ENCODE measurements at places on chromosomes 4 and X.

GRCh38 chr4:18022572-18023050 is 1.1 kb upstream of the LCORL start:
- no peak for DNase-seq

DNA sequence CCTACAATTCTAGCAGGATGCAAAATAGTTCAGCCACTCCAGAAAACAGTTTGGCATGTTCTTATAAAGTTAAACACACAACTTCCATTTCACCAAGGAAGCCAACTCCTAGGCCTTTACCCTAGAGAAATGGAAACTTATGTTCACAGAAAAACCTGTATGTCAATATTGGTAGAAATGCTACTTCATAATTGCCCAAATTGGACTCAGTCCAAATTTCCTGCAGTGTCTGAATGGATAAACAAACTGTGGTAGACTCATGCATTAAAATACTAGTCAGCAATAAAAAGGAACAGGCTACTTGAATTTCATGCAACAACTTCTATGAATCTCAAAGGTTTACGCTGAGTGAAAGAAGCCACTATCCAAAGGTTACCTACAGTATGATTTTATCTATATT is 1738.8 kb upstream of the IGFBP7 start:
- no peak for DNase-seq

GRCh38 chr4:159248384-159249178 is 145.7 kb downstream of the RAPGEF2 start:
- DNase-seq = no peak

GRCh38 chrX:119971184-119971583 is 27.6 kb upstream of the NKAP start:
- no peak for DNase-seq

- no peak for DNase-seq
These were observed 100.6 kb downstream of the ABLIM2 start for GRCh38 chr4:8058031-8058479.

DNA sequence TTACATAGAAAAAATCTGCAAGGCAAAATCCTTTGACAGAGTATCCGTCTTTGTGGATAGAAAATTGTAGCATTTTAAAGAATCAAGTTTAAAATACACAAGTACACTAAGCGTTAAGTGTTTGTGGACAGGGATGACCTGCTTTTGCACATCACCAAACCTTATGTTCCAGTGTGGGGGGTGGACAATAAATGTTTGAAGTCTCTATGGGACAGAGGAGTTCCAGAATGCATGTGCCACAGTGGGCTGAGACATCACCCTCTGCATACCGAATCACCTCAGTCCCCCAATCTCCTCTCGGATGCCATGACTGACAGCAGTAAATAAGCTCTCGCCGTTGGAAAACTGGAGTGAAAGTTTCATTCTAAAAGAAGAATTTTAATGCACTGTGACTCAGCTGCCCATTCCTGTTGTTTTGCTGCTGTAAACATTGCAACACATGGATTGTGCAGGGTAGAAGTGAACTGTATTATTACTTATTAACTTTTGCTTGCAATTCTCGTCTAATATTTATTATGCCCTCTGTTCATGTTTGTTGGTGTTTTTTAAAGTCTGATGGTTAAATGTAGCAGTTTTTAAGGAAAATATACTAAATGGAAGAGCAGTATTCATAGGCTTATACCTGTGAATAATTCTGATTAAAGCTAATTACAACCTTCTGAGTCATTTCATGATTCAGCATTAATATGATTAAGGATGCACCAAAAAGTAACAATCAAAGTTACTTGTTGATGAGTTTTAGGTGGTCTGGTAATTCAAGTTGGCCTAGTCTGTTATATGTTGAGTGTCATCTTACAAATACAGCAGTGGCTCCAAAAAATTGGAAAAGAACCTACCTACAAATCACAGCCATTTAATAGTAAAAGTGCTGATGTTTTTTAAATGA is 24.0 kb downstream of the CDKN2AIP start:
- DNase-seq = no peak

- no peak for DNase-seq
These were observed 43.1 kb downstream of the CXXC4 start for GRCh38 chr4:104451573-104451972.

- no peak for DNase-seq
These were observed 6.3 kb upstream of the YIPF6 start for GRCh38 chrX:68492583-68492982.

GRCh38 chrX:14095702-14096101 is 66.0 kb upstream of the GEMIN8 start:
- DNase-seq = no peak

DNA sequence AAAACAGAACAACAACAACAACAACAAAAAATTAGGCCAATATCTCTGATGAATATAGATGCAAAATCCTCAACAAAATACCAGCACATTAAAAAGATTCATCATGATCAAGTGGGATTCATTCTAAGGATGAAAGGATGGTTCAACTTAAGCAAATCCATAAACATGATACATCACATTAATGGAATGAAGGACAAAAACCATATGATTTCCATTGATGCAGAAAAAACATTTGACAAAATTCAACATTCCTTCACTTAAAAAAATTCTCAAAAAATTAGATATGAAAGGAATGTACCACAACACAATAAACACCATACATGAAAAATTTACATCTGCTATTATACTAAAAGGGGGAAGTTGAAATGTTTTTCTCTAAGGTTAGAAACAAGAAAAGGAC is 103.3 kb downstream of the IL15 start:
- no peak for DNase-seq

- DNase-seq = no peak
These were observed 27.7 kb upstream of the HS3ST1 start for GRCh38 chr4:11456401-11456800.

DNA sequence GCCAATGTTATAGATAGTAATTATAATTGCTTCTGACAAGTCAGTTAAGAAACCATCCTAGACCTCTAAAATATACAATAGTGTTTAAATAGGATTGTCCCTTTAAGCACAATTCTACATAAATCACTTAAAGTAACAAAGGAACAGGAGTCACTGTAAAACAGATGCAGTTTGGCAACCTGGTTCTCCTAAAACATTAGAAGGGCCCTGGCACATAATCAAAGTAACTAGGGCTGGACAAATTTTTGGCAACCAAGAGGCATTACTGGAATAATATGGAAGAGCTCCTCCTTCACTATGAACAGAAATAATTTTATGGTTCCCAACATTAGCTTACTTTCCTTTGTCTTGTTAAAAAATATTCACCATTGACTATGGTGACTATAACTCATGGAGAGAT is 75.0 kb upstream of the CCDC160 start:
- DNase-seq = no peak

DNA sequence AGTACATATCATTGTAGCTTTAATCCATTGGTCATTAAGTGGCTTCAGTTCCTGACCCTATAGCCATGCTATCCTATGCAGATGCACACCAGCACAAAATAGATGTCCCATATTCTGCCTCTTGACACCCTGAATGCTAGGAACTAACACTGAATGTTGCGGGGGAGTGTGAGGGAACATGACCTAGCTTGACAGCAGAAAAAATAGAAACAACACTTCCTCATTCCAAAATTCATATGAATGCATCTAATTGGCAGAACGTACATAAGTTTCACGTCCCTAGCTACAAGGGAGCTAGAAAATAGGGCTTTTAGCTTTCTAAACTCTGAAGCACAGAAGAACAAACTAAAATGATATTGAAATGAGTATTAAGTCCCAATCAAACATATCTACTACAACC is 14.4 kb upstream of the DCAF8L1 start:
- no peak for DNase-seq

DNA sequence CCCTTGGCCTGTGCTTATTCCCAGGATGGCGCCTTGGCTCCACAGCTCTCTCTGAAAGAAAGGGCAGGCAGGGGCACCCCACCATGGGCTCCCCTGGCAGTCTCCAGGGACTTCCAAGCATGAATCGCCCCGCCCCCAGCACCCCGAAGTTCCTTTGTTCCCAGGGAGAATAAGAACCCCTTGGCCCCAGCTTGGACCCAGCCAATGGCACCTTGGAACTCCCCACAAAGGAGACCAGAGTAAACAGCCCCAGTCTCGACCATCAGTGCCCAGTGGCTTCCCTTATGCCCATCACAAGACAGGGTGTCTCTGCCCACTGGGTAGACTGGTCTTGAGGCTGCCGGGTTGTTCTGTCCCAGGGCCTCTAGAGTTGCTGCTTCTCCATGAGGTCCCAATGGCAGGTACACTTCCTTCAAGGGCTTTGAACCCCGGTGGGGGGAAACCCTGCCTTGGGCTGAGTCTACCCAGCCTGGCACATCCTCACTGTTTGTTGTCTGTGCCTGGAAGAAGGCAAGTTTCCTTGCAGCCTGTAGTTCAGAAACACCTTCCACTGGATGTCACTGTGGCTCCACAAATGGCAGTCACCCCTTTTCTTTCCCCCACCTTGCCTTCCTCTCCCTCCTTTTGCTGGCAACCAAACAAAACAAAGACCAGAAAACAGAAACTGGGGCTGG is 30.8 kb downstream of the NBDY start:
- peak; percentile 72 for DNase-seq

GRCh38 chr4:159227378-159227777 is 124.5 kb downstream of the RAPGEF2 start:
- DNase-seq = no peak

DNA sequence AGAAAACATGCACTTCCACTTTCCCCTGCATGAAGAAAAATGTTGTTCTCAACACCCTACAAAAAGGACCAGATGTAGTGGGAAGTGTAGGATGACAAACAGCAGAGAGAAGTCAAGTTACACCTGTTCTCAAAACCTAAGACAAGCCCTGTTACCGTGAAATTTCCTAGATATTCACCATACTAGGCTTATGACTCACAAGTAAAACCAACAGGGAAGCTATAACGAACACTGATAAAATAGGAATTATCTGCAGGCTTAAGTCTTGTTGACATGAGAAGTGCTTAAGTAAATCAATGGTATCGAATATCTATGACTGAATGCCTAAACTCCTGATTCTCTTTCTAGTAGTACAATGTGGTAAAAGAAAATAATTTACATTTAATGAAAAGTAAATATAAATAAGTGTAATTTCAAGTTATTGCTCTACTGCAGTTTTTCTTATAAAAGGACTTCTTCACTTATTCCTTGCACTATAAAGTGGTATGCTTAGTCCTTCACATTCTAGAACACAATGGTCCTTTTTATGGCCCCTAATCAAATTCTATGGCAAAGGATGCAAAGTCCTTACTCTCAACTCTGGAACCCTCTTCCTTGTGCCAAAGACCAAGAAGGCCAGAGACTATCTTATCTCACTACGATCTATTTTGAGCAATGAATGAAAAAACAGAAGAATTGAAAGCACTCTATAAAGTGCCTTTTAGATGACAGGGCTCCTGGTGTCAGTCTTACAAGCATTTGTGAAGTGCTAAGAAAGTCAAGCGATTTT is 19.6 kb downstream of the AP1S2 start:
- DNase-seq = no peak

DNA sequence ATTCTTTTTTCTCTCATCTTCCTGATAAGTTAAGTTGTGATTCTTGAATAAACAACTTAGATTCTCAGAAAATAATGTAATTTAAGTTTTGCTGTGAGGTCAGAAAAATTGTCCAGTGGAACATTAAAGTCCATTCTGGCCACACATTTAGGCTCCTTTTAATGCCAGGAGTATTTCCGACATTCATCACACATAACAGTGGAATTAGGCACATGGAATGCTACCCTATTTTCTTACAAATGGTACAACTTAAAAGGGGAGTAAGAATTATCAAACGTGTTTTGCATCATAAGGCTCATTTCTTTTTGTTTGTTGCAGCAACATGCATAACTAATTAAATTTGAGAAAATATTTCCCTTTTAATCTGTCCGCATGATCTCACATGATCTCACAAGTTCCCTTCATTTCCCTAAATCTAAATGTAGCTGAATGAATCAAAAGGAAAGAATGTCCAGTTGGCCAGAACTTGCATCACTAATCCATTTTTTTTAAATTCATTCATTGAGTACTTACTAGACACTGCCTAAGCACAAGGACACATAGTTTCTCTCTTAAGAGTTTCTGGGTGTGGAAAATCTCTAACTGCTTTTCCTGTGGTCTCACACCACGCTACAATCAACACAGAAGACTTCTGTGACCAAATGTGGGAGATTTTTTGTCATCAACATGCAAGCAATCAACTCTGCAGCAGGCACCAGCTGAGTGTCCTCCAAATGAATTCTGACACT is 22.0 kb downstream of the SPARCL1 start:
- no peak for DNase-seq

DNA sequence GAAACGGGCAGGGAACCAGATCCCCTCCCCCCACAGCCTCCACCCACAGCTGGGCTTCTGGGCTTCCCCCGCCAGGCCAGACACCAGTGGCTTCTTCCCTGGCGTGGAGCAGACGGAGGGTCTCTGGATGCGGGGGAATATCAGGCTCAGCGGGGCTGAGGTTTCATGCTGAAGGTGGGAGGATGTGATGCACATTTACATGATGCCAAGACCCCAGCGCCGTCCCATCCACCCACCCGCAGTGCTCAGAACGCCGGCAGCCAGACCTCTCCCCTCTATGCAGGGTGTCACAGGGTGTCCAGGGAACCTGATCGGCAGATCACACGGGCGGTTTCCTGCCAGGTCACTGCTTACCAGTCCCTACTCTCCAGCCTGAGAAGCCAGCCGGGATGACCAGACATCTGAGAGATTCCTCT is 12.8 kb upstream of the TNIP2 start:
- DNase-seq = peak; percentile 71

DNA sequence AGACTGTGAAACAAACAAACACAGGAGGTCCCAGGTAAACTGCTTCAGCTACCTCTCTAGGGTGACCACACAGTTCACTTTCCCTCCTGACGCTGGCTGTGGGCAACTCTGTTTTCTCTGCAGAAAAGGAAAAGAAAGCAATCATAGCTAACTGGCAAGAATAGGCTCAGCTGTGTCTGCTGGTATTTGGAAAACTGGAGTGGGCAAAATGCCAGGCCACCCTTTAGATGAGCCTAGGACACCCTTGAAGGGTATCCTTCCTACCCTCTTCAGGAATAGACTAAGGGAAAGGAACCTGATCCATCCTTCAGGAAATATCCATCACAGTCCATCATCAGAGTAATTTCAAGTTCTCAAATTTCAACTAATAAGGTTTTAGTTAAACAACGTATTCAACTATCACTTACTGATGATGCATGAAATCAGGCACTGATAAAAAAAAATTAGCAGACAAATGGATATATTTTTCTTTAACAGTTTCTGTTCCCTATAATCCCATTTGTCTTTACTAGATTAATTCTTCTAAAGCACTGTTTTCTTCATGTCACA is 60.9 kb downstream of the CAMK2D start:
- DNase-seq = no peak

- no peak for DNase-seq
These were observed 51.8 kb downstream of the GC start for GRCh38 chr4:71732066-71732465.

- no peak for DNase-seq
These were observed 23.3 kb upstream of the BCOR start for GRCh38 chrX:40120838-40121580.

GRCh38 chrX:119030990-119031389 is 41.8 kb upstream of the CT47C1 start:
- DNase-seq = no peak

Data from spleen (tissue), 13 donors.